ENCODE measurements at places on chromosomes 12 and 14.

DNA sequence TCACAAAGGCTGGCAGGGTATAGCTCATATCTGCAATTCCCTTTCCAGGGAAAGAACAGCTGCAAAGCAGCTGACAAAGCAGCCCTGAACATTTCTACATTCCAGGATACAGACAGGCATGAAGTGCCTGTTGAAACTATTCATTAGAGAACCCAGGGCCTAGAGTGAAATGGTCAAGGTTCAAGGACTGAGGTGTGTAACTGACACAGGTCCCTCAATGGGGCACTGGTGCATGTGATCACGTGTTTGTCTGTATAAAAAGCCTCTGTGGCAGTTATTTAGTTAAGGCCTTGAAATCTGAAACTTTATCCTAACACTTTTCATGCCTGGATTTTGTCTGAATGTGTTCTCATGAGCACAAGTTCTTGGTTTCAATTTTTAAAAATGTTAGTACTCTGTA, 47.1 kb downstream of the GIT2 start:
- no peak for DNase-seq

- DNase-seq: no peak
Measured at GRCh38 chr14:53358166-53358565, 205.0 kb upstream of the DDHD1 start.

- DNase-seq: peak; percentile 41
Measured at GRCh38 chr14:101442451-101442850, 118.8 kb upstream of the DIO3 start.

- peak; percentile 33 for DNase-seq
Measured at GRCh38 chr14:20697273-20698017, 8.9 kb downstream of the ANG start.
